ENCODE measurements at places on chromosomes 5 and 9. TPM values are rescaled to one million over a fixed set of nuclear protein-coding genes. Genes with fewer than 3 reads are reported as not detected.

DNA sequence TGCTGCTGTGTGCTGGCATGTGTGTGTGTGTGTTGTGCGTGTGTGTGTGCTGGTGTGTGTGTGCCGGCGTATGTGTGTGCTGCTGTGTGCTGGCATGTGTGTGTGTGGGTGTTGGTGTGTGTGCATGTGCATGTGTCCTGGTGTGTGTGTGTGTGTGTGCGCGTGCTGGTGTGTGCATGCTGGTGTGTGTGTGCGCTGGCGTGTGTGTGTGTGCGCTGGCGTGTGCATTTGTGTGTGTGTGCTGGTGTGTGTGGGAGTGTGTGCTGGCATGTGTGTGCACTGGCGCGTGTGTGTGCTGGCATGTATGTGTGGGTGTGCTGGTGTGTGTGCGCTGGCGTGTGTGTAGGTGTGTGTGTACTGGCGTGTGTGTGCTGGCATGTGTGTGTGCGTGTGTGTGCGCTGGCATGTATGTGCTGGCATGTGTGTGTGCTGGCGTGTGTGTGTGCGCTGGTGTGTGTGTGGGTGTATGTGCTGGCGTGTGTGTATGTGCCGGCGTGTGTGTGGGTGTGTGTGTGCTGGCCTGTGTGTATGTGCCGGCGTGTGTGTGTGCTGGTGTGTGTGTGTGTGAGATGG, 20.1 kb downstream of the UNC5A start:
- no peak for DNase-seq

PIP5K1B gene
- total RNA-seq: not detected

DNA sequence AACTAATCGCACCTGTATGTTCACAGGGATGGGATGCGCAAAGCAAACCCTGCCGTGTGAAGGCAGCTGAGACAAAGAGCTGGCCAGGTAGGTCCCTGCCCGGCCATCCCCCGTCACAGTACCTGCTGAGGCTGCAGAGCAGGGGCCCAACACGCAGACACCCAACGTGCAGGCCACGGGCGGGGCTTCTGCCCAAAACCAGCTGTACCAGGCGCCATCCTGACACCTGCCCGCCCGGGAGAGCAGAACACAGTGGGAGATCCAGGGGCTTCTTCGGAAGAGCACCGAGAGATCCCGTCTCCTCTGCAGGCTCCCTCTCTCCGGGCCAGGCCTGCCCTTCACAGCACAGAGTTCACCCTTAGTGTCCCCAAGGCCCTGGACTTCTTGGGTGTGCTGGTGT, 28.4 kb downstream of the ABO start:
- DNase-seq: no peak

DNA sequence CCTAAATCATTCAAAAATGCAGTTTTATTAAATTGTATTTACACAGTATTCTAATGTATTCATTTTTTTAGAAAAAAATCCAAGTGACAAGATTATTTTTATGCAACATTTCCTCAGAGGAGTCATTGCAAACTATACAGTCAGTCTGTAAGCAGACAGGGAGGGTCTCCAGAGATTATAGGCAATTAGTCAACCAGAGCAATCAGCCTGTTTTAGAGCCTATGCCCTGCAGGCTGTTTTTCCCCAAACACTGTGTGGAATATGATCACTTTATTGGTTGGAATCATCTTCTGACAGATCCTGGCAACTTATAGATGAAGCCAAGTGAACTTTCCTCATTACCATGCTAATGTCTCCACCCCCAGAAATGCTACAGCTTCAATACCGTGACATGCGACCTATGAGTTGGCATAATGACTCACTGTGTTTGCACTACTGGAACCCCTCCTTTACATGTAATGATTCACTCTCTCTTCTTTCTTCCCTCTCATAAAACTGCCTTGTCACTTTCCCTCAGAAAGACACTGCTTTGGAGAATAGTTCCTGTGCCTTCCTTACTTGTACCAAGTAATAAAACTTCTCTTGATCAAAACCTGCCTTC, 577.7 kb upstream of the FTMT start:
- peak; percentile 69 for DNase-seq

DNA sequence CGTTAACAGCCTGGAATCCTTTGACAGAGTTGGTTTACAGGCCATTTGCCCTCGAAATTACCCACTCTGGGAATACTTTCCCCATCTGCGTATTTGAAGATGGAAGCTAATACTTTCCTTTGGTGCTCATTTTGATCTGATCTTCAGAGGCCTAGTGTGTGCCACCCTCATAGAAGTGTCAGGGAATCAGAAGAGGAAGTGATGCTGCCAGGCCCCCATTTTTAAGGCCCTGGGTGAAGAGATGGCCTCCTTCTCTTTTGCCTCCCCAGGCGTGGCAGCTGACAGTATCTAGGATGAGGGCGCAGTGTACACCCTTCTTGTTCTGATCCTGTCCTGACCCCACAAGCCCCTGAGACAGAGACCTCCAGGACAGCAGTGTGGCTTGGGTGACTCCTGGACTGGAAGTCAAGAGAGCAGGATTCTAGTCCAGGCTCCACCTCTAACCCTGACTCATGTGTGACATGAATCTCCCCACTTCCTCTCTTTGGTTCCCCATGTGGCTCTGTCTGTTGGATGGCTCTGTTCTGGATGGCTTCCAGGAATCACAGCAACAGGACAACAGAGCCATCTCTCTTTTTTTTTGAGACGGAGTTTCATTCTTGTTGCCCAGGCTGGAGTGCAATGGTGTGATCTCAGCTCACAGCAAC, 27.8 kb downstream of the CSF1R start:
- no peak for DNase-seq

PCDHB16 gene
- total RNA-seq: under 0.01 TPM

DNA sequence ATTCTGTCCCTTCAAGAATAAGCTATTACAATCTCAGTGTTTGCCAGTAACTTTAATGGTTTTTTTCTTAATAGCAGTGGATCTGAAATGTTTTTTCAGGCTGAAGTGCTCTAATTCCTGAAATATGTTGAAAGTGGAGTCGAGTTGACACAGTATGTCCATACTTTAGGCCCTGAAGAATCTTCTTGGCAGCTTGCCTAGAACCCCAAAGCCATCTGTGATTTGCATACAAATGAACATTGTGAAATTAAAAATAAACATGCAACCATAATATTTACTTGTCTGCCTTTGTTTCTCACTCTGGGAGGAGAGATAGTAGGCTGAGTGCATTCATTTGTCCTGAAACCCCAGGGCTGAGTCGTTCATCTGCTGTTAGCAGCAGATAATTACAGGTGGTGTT, 152.7 kb downstream of the ADCY2 start:
- no peak for DNase-seq

All from epithelial cell of proximal tubule (primary cell).